ENCODE measurements at places on chromosomes 1 and 21. TPM values are rescaled to one million over a fixed set of nuclear protein-coding genes. Genes with fewer than 3 reads are reported as not detected.

The TMPRSS3 gene
- not detected for total RNA-seq

The MMEL1 gene
- 7.6 TPM for total RNA-seq

The EVA1B gene
- 3.7 TPM for total RNA-seq

The FOXD3 gene
- total RNA-seq: not detected

The DENND2C gene
- 1.5 TPM for total RNA-seq

The PEF1 gene
- 32.0 TPM for total RNA-seq

The CFHR1 gene
- 0.25 TPM for total RNA-seq

The NBPF4 gene
- total RNA-seq: not detected

The CHD5 gene
- total RNA-seq: 35.2 TPM

The UTS2 gene
- not detected for total RNA-seq
